ENCODE measurements at places on chromosomes 2 and 18.

- DNase-seq, result no peak
Measured at GRCh38 chr2:239581352-239581901, 180.6 kb upstream of the HDAC4 start.

- no peak for DNase-seq
Measured at GRCh38 chr2:197248623-197249022, 62.0 kb downstream of the ANKRD44 start.

DNA sequence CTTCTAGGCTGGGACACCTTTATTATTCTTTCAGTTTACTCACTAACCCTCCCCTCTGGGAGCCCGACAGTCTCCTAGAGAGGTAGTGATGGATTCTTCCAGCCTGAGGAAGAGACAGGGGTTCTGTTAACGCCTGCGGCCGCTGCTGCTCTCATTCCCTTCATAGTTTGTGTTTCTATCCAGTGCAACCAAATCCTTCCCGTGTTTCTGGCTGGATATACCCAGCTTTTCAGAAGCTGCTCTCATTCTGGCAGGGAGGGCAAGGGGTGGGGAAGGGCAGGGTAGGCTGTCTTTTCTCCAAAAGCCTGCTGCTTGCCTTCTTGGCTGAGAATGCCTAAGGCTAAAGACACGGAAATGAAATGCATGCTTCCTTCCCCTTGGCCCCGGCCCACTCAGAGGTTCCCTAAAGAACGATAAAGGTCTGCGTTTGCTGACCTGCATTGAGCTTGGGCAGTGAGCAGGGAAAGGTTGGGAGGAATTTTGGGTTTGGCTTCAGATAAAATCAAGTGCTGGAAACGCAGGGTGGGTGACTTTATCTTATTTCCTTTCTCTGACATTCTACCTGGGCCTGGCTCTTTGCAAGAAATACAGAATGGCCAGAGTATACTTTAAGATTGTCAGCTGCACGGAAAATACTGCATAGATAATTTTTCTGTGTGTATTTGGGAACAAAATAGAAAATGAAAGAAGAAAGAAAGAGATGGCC lies 390.9 kb downstream of the NBAS start:
- no peak for DNase-seq

GRCh38 chr18:44946529-44947113 lies 265.9 kb downstream of the SETBP1 start:
- no peak for DNase-seq

DNA sequence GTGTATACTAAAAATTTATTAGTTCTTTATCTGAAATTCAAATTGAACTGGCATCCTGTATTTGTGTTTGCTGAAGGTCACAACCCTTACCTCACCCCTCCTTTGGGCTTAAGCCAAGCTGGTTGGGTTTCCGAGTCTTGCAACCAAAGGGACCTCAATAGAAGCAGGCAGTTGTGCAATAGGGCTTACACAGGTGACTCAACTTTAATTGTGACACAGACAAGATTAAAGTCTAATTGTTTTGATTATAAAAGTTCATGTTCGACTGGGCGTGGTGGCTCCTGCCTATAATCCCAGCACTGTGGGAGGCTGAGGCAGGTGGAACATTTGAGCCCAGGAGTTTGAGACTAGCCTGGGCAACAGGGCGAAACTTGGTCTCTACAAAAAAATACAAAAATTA lies 71.5 kb downstream of the RAB31 start:
- no peak for DNase-seq

DNA sequence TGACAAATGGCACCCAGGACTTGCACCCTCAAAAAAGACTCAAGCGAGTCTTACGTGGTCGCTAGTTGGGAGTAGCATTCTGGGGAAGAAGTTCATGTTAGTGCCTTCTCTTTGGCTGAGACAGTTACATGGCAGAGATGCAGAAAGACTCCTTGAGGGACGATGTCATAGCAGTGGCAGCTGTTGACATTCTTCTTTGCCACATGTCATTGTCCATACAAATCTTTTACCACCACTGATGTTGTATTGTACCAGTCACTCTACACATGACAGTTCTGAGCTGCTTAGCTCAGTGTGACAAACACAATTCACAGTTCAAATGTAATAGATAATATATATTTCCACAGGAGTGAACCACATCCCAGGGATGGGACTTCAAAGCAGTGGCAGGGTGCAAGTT lies 197.1 kb downstream of the TCF4 start:
- no peak for DNase-seq

DNA sequence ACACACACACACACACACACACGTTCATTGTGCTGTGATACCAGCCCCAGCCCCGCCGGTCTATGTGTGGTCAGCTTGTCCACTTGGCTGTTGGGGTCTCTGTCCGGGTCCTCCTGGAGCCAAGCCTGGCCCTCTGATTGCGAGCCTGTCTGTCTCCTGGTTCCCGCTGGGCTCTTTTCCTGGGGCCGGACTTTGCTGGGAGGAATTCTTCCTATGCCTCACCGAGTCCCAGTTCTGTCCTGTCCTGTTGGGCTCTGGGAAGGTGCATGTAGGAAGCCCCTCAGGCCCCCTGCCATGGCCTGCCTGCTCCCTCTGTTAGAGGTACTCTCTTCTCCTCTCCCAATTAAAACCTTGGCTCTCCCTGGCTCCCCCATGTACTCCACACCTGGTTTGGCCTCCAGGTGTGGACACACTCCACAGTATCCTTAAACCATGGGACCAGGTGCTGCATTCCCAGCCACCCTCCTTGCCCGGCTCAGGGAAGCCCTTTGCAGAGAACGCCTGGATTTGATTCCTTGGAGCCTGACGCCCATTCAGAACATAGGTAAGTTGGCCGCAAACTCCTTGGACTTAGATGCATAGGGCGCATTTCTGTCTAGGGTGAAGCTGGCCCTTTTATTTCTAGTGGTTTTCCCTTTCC lies 42.3 kb downstream of the CABLES1 start:
- no peak for DNase-seq

DNA sequence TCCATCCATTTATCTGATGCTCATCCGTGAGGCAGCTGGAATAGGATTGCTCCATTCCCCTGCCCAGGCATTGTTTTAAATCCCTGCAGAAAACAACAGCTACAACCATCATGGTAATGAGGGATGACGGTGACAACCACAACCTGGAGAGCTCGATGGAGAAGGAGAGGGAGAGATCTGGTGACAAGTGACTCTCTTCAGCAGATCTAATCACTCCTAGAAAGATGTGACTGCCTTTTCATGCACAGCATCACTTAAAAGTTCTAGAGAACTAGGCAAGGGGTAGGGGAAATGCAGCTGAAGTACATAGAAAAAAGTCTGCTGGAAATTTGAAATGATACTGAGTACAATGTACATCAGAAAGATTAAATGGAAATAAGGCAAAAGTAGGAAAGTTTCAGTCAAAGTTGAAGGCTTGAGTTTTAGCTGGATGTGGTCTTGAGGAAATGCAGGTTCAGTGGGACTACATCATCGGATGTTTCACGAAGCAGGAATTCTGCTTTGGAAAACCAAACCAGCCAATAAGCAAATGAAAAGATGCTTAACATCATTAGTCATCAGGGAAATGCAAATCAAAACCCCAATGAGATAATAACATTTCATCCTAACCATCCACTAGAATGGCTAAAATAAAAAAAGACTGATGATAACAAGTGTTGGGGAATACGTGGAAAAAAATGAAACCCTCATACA lies 6.8 kb upstream of the ARHGAP25 start:
- peak; percentile 19 for DNase-seq

DNA sequence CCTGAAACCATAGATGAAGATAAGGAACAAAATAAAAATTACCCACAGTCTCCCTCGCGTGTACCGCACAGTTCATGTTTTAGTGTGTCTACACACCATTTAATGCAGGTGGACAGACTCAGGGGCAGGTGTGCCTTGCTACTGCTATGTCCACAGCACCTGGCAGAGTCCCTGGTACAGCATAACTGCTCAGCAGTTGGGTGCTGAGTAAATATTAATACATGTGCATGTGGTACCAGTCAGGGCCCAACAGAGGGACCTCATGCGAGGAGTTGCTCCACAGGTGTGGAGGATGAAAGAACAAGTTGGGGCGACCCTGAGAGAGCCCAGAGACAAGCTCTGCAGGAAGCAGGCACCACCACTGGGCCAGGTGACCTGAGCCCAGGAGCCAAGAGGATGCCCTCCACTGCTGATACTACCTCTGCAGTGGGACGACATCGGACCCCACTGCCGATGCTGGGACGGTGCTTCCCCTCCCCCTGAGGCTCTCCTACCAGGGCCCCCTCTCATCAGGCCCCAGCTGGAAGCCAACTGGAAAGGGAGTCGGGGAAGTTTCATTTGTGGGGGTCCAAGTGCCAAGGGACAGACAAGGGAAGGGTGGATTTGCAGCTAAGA lies 100.8 kb downstream of the NEDD4L start:
- no peak for DNase-seq

- peak; percentile 69 for DNase-seq
Measured at GRCh38 chr2:20509770-20510490, 63.1 kb downstream of the RHOB start.

- peak; percentile 87 for DNase-seq
Measured at GRCh38 chr2:190867212-190867611, 13.4 kb upstream of the GLS start.

DNA sequence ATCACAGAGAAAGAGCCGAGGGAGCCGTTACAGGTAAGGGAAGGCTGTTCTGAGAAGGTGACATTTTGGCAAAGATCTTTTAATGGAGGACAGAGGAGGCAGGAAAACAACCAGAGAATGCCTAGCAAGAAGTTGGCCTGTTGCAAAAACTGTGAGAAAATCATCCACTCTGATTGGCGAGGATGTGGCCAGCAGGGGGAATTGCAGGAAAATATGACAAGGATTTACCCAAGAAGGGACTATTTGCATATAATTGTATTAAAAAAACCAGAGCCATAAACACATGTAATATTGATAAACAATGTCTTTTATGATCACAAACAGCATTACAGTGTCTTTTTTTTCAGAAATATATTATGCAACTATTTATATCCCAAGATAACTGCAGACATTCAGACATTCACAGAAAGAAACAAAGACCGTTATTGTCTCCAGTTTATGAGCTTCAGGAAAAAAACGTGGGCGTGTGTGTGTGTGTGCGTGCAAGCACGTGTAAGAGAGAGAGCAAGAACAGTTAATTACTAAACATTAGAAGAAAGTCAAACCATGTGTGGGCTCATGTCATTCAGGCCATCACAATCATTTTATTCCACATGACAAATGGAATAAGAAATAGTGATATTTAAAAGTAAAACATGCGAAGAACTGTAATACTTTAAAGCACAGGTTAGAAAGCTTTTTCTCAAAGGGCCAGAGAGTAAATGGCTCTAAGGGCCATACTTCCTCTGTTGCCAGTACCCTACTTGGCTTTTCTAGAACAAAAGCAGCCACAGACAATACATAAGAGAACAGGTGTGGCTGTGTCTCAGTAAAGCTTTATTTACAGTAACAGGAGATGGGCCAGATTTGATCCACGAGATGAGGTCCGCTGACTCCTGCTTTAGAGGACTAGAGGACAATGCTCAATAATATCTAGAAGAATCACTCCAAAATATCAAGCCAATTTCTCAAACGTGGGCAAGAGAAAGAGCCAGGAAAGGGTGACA lies 324.1 kb downstream of the DLGAP1 start:
- DNase-seq, result no peak

DNA sequence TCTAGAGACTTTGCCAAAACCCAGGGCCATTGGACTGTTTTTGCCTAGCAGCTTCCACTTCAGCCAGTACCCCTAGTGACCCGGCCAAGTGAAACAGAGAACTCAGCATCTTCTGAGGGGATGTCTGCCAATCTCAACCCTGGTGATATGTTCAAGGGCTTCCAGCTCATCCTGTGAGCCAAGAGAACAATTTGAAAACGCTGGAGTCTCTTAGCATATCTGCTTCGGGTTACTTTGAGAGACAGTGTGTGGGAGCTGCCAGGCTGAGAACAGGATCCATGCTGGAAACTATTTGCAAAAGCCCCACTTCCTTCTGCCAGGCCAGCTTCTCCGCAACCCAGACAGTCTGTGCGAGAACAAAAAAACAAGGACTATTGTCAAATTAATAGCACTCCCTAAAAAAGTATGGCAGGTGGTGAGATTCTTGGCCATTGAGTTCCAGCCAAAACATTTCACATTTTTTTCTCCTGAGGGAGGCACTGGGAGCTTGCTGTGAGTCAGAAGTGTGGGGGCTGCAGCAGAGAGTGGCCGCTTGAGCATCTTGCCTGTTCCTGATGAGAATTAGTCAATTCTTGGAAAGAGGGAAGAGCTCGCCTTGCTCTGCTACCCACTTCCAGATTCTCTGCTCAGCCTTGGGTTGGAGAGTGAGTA lies 395.6 kb upstream of the TRIB2 start:
- peak; percentile 85 for DNase-seq

- DNase-seq, result peak; percentile 45
Measured at GRCh38 chr18:26307161-26307773, 81.0 kb downstream of the TAF4B start.

DNA sequence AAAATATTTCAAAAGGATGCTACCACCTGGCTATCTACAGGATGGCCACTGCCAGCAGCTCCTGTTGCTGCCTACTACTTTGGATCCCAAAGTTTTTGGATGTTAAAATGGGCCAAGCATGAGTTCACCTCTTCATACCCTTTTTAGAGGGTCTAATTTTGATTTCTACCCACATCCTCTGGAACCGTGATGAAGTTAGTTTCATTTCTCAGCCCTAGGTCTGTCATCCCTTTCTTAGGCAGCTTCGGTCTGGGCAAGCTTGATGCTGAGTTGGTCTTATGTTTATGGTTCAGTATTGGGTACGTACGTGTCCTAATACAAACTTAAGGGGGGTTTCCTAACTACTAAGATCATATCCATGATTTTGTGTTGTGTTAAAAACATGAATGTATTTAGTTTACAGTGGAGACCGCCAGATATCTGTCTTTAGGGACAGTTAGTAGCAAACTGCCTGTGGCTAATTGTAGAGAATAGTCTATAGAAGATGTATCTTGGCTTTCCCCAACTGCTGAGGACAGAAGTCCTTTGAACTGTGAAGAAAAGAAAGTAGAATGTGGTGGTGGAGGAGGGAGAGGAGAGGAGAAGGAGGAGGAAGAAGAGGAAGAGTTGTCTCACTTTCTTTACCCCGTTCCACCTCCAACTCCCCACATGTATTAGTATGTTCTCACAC lies 184.9 kb downstream of the UBE2E3 start:
- no peak for DNase-seq

DNA sequence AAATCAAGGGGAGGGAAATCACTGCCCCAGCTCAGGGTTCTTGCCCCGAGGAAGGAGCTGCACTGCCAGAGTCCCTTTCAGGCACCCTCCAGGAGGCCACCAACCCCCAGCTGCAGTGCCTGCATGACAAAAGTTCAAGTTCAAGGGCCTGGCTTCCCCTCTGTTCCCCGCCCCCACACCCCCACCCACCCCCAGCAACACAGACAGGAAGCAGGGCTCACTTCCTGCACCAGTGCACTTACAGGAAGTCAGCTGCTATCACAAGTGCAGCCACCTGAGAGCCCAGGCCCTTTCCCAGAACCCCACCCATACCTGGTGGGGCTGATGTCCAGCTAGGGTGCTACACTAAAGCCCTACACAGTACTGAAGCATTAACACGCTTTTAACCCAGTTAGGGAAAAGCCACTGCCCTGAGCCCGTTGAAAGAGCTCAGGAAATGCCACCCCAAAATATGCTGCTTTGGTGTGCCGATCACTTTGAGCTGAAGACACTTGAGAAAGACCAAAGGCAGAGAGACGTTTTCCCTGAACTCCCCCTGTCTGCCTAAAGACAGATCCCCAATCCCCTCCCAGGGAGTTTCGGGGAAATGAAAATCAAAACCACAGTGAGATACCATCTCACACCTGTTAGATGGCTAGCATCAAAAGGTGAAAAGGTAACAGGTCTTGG lies 109.9 kb upstream of the CAB39 start:
- no peak for DNase-seq

GRCh38 chr18:7482342-7482741 lies 84.8 kb upstream of the PTPRM start:
- no peak for DNase-seq

- DNase-seq, result no peak
Measured at GRCh38 chr2:172297950-172298349, 129.4 kb upstream of the ITGA6 start.

Data from RCC 7860 (cell line).